ENCODE measurements at places on chromosomes 11 and 22.
A peak's percentile ranks its signal among the peaks of the same experiment; 100 is the strongest.

- DNase-seq: no peak
Observed at GRCh38 chr11:11324090-11324489, 29.0 kb downstream of the CSNK2A3 start.

DNA sequence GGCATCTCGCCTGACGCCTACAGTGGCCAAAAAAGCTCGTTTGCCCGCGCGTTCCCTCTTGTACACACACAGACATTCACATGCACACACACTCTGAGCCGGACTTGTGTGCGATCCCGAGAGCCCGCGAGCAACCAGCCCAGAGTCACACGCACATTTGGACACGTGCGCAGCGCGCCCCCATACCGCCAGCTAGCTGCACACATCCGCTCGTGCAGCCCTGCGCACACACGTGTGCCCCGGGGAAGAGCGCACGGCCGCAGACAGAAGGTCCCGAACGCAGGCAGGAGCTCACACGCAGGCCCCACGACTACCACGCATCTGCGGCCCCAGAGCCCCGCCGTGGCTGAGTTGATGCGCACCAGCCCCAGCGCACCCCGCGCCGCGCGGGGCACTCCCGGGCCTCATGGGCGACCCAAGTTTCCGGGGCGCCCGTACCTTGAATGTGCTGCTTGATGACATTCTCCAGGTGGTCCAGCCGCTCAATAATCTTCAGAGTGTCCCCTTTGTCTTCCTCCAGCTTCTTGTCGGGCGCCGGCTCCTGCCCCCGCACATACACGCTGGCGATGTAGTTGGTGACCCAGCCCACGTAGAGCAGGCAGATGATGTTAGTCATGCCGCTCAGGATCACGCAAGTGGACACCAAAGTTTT is 758 bp downstream of the GALNT18 start:
- DNase-seq: no peak

DNA sequence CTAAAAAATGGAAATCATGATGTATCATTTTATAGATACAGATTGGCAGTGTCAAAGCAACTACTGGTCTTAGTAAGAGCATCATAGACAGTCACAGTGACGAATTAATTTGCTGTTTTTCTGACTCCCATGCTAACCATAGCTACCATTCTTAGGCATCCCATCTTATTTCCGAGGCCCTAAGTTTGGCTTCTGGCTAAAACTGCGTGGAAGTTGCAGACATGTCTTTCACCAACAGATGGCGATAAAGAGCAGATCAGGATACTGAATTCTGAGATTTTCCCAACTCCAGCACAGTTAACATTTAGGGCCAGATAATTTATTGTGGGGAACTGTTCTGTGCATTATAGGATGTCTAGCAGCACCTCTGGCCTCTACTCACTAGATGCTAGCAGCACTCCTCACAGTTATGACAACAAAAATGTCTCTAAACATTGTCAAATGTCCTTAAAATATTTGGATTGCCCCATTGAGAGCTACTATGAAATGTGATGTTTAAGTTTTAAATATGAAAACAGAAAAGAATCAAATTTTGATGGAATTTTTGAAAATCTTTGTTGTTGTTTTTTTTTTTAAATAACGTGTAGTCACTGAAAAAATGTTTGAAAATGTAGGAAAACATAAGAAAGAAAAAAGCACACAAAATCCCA is 16.3 kb downstream of the OR2AG2 start:
- DNase-seq: no peak

- DNase-seq: no peak
Observed at GRCh38 chr11:75248924-75249256, 8.3 kb downstream of the TPBGL start.

- DNase-seq: no peak
Observed at GRCh38 chr11:7905961-7906429, 25.1 kb downstream of the OR10A6 start.

DNA sequence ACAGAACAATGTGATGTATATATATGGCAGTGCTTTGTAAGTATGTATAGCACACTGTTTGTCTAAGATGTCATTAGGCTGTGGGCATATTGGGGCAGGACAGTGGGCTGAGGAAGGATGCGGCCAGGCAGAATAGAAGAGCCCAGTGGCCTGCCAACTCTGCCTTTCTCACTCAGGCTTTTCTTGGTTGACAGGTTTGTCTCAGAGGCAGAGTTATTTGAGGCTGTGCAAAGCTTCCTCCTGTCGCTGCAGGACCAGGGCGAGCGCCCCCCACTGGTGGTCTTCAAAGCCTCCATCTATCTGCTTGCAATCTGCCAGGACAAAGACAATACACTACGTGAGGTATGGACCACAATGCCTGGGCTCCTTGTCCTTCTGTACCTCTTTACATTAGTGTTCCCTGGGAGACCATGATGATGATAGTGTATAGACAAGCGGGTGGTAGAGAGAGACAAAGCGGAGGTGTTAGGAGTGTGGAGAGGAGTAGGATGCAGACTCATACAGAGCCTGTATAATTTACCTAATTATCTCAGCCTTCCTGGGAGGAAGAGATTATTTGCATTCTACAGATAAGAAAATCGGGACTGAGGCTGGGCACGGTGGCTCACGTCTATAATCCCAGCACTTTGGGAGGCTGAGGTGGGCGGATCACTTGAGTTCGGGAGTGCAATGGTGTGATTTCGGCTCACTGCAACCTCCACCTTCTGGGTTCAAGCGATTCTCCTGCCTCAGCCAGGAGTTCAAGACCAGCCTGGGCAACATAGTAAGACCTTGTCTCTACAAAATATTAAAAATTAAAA is 37.3 kb upstream of the CCDC134 start:
- peak; percentile 24 for DNase-seq

DNA sequence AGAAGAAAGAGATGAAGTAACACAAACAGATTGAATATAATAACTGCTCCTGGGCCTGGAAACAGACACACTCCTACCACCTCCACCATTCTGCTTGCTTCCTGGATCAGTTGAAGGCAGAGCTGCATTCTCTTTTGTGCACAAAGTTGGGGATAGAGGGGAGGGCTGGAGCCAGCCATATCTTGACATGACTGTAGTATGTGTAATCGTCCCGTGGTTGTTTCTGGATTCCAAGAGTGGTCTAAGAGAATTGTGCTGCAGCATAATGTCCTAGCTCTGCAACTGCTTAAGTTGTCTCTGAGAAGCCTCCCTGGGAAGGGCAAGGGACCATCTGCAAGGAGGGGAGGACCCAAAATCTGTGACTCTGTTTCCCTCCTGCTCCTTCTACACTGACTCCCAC is 3.2 kb downstream of the CRY2 start:
- no peak for DNase-seq

GRCh38 chr11:68673306-68673945 is 10.9 kb upstream of the GAL start:
- DNase-seq: no peak

DNA sequence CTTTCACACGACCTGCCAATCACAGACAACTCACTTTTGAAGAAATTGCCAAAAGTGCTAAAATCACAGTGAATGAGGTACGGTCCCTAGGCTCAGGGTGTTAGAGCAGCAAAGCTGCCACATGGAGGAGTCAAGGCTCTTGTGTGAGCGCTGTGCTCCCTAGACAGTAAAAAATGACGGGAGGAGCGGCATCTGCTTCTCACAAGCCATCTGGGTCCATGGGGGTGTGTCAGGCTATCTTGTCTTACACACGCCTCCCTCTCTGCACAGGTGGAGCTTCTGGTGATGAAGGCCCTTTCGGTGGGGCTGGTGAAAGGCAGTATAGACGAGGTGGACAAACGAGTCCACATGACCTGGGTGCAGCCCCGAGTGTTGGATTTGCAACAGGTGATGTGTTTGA is 14.8 kb downstream of the PSMD13 start:
- no peak for DNase-seq

DNA sequence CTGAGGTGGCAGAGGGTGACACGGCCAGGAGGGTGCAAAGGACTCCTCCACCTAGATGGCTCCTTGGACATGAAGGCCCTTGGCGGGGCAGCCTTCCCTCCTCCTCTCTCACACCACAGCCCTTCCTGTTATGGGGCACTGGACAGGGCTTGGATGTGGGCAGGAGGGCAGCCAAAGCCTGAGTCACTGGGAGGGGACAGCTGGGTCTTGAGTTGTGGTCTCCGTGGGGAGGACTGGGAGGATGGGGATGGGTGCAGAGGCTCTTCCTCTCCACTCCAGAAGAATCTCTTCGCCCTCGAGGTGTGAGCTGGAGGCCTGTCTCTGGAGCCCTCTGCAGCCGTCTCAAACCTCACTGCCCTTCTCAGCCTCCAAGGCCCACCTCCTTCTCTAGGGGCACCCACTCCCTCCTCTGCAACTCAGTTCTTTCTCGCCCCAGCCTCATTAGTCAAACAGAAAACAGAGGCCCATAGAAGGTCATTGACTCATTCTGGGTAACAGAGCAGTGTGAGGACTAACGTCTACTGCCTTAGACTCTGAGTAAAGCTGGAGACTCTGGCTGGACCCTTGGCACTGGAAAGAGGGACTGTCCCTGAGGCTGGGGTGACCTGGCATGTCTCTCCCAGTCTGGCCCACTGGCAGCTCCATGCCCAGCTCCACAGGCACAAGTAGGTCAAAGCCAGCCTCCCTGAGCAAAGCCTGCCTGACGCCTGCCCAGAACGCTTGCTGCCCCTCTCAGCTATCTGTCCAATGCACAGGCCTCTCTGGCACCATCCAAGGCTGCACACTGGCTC is 47.5 kb upstream of the CDON start:
- no peak for DNase-seq

DNA sequence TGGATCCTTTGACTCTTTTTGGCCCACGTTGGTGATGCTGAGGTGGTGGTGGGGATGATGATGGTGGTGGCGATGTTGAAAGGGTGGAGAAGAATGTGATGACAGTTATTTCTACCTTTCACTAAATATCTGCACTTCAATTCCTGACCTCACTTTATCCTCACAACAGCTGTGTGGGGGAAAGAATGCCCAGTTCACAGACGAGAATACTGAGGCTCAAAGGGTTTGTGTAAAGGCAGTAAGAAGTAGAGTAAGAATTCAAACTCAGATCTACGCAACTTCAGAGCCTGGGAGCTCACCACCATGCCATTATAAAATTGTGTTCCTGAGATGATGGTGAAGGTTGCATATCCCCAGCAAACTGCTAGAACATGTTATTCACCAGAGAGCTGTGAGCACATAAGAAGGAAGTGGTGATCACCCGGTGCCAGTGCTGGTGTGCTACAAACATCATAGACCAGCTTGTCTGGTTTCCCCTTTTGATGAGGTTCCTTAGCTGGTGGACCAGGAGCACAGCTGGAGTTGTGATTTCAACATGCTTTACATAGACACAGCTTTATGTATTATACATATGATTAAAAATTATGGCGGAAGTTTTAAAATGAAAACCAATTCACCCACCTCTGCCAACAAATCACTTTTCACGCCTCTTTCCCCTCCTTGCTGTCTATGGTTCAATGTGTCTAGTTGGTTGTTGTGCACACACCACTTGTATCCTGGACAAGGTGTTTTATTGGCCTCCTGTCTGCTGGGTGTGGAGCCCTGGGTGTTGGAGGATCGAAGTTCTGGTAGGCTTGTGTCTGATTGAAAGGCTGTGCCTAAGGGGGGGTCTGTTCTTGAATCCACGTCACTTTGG is 6.2 kb downstream of the ST14 start:
- no peak for DNase-seq

DNA sequence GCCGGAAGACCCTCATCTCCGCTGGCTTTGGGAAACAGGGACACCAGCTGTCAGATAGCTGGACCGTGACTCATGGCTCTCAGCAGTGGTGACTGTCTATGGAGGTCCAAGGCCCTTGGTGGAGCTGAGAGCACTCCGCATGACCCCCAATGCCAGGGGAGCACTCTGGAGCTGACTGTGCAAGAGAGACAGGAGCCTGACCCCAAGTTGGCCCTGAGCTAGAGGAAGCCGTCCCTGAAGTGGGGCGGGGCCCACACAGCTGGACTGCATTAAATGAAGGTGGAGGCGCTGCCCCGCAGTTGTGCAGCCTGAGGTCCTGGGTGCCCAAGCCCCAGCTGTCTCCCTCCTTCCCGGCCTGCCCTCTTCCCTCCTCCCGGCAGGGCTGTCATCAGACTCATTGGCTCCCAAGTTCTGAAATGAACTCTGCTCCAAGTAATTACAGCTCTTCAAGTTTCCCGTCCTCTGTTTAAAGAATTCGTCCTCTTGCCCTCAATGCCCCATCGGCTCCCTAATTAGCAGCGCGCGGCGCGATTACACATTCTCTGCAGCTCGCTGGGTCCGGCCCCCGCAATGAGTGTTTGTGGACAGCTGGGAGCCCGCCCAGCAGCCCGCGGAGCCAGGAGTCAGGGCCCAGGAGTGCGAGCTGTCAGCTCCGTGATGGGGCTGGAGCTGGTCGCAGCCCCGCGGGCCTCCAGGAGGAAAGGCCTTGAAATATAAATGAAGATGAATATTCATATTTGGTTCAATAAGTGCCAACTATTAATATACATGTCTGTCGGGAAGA is 93.2 kb upstream of the LMO1 start:
- no peak for DNase-seq

DNA sequence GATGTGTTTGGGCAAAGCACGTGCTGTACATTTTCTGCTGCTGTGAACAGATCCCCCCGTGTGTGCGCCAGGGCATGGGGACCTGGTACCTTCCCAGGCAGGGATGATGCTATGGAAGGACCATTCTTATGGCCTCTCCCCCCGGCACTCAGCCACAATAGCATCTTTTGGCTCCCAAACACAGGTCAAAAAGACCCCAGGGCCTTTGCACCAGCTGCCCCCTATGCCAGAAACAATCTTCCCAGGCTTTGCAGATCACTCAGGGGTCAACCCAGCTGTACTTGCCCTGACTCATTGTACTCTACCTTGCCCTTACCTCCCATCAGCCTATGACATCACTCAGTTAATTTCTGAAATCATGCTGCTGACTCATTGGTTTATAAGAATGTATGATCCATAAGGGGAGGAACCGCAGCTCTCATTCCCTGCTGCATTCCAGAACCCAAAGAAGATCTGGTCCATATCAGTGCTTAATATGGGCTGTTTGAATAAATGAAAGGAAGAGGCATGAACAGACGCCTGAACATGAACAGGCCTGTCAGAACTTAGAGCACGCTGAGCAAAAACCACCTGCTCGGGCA is 100.7 kb downstream of the CELSR1 start:
- DNase-seq: no peak

GRCh38 chr11:66026017-66026529 is at the start of gene CATSPER1:
TSS of gene CATSPER1 (minus strand) at chr11:66026479. CDS start at chr11:66026379, 100 bp downstream.
- no peak for DNase-seq

Data from stimulated activated CD4-positive, alpha-beta T cell treated with anti-CD3 and anti-CD28 coated beads, TNF-alpha, amount 100 ng/mL, for 48 hours (primary cell).